Dermis microvascular lymphatic vessel endothelial cell (primary cell): ENCODE measurements at places on chromosomes 1 and 21. TPM values are rescaled to one million over a fixed set of nuclear protein-coding genes. Genes with fewer than 3 reads are reported as not detected.

DNA sequence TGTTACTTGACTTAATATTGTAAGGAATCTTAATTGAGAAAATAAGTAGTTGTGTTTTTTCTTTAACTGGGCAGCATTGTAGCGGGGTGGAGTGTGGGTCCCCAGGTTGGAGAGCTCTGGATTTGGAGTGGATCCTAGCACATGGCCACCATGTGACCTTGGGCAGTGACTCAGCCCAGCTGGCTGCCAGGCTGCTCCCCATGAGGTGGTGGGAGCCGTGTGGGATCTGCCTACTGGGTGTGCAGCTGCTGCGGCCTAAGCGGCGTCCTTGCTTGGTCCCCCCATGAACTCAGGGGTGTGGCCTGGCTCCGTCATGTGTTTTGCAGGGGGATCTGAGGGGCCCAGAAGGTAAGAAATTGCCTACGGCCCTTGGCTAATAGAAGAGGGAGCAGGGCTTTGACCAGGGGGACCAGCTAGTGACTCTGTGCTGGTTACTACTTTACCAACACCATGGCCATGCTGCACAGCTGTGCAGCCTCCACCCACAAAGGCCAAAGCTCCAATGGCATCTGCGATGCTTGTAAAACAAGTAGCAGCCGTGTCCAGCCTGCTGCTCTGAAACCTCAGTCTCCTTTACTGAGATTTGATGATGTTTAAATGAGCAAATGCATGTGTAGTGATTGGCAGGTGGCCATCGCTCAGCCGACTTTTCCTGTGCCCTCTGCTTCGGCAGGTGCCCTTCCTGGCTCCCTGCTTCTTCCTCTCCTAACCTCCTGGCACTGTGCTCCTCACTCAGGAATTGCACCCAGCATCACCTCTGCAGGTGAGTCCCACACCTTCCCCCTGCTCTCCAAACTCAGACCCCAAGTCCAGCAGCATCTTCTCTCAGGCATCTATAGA is 68.3 kb downstream of the ADARB1 start:
- DNase-seq = peak; percentile 46

GRCh38 chr1:229537894-229538293 is 20.6 kb downstream of the ABCB10 start:
- DNase-seq = no peak

DNA sequence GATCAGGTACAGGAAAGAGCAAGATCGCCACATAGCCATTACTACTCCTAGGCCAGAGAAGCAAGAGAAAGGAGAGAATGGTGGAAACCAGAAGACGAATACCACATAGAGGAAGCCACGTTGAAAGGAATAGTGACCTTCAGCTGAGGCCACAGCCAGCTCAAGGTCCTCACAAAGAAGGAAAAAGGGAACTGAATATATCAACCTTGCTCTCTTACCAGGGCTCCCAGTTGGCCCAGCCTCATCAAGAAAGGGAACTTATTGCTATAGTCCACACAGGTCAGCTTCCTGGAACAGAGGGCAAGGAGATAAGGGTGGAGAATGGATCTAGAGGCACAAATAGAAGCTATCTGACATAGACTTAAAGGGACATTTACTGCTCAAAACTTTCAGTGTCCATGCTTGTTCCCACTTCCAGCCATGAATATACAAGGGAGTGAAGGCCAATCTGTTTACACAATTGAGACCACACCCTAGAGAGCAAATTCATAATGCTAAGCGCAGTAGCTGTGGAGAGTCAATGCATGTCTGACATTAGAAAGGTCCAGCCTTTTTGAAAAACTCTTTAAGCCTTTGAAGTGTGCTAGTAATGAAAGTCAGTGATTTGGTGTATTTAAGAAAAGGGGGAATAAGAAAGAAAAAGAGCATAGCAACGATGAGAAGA is 120.7 kb upstream of the ZC3H11B start:
- DNase-seq = no peak

DNA sequence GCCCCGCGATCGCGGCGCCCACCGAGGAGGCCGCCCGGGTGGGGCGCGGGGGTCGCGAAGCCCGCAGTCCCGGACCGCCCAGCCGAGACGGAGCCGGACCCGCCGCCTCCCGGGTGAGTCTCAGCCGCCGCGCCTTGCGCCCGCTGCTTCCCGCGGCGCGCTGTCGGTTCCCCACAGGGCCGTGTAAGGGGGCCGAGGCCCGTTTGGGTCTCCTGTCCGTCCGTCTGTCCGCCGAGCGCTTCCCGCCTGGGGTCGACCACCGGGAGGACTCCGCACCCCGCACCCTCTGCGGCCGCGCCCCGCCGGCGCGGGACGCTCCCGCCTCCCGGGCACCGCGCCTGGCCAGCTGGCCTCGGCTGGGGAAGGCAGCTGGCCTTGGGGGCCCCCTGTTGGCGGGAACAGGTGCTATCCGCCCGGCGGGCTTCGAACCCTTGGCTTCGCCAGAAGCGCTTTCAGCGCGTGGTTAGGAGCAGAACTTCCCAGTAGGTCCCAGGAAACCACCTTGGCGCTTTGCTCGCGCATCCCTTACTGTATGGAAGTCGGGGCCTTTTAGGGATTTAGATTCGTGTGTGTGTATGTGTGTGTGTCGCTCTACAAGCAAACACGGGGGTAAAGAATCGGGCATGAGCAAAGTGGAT is 414 bp downstream of the TMEM51 start:
- peak; percentile 74 for DNase-seq

DNA sequence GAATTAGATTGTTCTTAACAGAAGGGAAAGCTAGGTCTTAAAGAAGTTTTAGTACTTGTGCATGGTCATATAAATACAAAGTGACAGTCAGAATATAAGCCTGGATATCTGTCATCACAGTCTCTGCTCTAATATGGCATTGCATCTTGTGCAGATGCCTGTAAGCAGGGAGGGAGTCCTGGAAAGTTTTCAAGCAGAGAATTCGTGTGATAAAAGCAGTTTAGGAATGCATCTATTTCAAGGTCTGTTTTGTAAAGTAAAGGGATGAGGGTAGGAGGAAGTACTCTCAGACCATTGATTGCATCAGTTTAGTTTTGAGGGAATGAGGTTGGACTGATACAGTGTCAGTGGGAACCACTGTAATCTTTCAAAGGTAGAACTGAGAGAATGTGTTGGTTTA is 30.6 kb downstream of the IARS2 start:
- no peak for DNase-seq

- DNase-seq = no peak
Measured at GRCh38 chr21:24941316-24942185, 665.7 kb downstream of the MRPL39 start.

DNA sequence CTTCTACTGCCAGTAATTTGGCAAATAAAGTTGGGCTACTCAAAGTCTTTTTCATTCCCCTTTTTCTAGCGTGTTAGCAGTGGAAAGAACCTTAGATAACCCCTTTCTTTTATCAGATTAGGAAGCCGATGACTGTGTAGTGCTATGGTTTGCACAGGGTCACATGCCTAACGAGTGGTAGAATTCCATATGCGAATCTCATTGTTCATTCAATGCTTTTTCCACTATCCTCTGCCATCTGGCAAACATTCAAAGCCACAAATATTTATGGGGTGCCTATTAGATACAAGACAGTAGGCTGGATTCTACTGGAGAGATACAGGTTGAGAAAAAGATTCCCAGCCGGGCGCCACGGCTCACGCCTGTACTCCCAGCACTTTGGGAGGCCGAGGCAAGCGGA is 14.9 kb upstream of the IER5 start:
- DNase-seq = peak; percentile 95

GRCh38 chr1:168585937-168586336 is 9.5 kb downstream of the XCL1 start:
- no peak for DNase-seq

GRCh38 chr21:35051287-35051818 is 2.3 kb upstream of the RUNX1 start:
- DNase-seq = peak; percentile 18

IFI6 gene
- 21.8 and 48.8 TPM in 2 replicates for total RNA-seq

SYT14 gene
- total RNA-seq = 0.13 TPM in 2 replicates

KAZN gene
- 0.51 and 1.1 TPM in 2 replicates for total RNA-seq

IFNLR1 gene
- under 0.01 TPM in 1 of 2 replicates, not detected in the other for total RNA-seq

GPR52 gene
- 0.26 and 0.63 TPM in 2 replicates for total RNA-seq

LRRC3 gene
- 0.77 and 1.8 TPM in 2 replicates for total RNA-seq
